ENCODE measurements at places on chromosomes 7 and 10. TPM values are rescaled to one million over a fixed set of nuclear protein-coding genes. Genes with fewer than 3 reads are reported as not detected.

The ANXA8 gene
- 3.0 TPM for total RNA-seq

The VSTM4 gene
- 12.2 TPM for total RNA-seq

The TBC1D12 gene
- total RNA-seq: 4.8 TPM

The UNCX gene
- not detected for total RNA-seq

Data from left ventricle myocardium superior (tissue), 1 donor.